ENCODE measurements at places on chromosomes 1 and 21.

- no peak for DNase-seq
Measured at GRCh38 chr1:200438911-200439310, 29.1 kb upstream of the ZNF281 start.

- DNase-seq = peak; percentile 58
Measured at GRCh38 chr1:24364975-24365678, 46.0 kb downstream of the GRHL3 start.

- DNase-seq = no peak
Measured at GRCh38 chr1:199422206-199422605, 605.3 kb upstream of the NR5A2 start.

- DNase-seq = no peak
Measured at GRCh38 chr1:17117451-17118265, 1.6 kb downstream of the PADI2 start.

GRCh38 chr1:41483001-41483850, 1.3 kb downstream of the EDN2 start:
- DNase-seq = no peak

DNA sequence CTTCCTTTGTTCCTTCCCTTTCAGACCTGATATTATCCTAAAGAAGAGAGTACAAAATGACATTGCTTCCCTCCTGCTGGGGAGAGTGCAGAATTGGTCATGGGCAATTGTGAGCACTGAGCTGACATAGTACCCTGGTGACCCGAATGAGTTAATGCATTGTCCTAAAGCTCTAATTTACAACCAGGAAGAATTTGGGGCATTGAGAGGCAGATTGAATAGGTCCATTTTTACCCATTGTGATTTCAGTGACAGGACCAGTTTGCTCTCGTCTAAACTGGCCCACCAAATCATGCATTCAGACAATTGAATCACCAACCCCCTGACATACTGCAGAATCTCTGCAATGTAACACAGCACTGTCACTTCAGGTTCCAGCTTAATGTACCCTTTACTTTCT, 497.4 kb downstream of the DPYD start:
- no peak for DNase-seq
